ENCODE measurements at places on chromosomes 2 and 18.
A peak's percentile ranks its signal among the peaks of the same experiment; 100 is the strongest.

GRCh38 chr2:111100087-111100764, 20.5 kb upstream of the BCL2L11 start:
- no peak for DNase-seq

DNA sequence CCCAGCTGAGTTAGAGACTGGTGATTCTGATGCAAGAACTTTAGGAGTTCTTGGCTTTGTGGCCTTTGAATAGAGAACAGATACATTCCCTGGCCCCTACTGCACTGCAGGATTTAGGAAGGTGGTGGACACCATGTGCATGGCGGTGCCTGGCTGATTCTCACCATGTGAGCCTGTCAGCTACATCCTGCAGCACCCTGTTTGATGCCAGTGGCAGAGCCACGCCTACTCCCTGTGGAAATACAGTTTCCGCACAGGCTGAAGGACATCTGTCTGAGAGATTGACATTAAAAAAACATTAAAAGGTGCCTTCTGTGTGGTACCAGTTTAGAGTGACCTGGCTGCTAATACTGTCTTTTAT, 50.0 kb downstream of the KCNE4 start:
- no peak for DNase-seq

DNA sequence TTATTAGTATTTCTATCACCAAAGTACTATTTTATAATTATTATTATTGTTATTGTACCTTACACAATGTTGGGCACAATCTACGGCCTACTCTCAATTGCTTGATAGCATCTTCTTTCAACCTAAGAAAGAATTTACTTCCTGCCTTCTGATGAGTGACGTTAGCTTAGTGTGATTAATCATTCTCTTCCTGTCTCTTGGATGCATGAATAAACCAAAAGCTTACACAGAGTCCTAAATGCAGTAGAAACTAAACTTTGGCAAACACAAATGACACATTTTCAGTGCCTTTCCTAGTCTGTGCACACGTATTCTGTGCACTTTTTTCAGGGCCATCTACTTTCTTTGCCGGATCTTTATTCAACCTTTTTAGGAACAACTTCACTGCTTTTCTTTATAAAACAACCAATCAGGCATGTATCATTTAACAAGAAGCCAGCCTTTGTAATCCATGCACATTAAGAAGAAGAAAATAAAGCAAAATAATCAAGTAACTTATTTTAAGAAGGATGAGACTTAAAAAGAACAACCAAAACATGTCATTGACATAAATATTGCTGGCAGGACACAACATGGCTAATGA, 19.1 kb downstream of the TRAK2 start:
- DNase-seq, result peak; percentile 74

DNA sequence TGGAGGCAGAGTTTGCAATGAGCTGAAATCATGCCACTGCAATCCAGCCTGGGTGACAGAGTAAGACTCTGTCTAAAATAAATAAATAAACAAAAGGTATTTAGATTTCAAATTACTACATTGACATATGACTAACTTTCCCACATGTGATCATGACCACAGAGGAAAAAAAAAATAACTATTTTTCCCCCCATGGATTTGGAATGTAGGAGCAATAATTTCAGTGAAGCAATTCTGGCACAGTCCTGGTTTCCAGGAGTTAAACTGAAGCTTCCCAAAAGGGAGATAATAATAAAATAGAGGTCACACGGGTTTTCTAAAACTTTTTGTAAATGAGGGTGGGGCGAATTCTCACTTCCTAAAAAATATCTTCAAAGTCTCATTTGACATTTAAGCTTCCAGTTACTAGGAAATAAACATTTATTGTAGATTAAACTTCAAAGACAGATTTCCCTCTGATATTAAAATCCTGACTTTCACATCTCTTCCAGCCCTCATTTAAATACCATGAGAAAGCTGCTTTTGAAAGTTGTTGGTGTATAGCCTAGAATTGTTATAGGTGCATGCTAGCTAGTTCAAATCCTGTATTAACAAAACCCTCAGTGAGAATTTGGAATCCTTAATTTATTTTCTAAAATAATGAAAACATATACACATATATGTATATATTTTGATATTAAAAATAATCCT, 20.7 kb downstream of the SLC19A3 start:
- no peak for DNase-seq

- peak; percentile 23 for DNase-seq
Measured at GRCh38 chr2:164560181-164560792, 61.0 kb downstream of the GRB14 start.

- no peak for DNase-seq
Measured at GRCh38 chr18:33835419-33835818, 257.4 kb downstream of the ASXL3 start.

- DNase-seq, result no peak
Measured at GRCh38 chr2:10900216-10901109, 11.3 kb upstream of the KCNF1 start.

DNA sequence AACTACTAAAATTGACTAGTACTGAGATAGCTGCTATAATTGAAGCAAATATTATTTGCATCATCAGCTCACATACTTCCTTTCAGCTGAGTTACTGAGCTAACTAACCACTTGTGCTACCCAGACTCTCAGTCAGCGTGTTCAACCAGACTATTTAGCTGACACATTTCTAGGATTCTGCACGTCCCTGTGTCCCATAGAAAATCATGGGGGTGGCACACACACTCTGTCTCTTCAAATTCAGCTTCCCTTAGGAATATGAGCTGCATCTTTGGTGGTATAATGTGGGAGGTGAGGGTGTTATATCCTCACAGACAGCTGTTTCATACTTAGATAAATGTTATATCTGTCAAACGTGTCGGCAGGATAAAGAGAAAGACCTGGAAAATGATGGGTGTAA, 424.0 kb downstream of the CDH2 start:
- no peak for DNase-seq

GRCh38 chr2:230085201-230085600, 16.5 kb upstream of the SLC16A14 start:
- DNase-seq, result no peak

DNA sequence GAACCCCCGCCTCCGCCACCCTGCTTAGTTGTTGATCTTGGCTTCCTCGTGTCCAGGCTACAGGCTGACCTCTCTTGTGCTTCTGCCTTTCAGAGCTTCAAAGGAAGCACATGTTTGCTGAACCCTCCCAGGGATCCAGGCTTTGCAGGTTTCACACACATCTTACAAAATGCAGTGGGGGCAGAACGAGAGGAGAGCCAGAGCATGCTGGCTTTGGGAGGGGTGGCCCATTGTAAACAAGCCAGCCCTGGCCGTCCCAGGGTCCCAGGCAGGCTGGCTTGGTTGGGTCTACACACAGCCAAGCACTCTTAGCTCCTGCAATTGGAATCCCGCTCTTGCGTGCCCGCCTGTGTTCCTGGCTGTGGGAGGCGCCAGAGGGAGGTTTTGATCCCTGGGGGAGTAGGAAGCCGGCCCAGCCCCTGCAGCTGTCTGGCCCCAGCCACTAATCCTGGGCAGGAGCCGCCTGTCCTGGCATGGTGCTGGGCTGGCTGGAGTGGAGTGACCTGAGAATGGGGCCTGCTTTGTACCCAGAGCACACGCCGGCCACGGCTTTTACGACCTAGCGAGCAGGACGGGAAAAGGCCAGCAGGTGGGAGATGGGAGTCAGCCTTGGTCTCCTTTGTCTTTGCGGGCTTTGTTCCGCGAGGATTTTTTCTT, 53.9 kb downstream of the SH3BP4 start:
- no peak for DNase-seq

GRCh38 chr2:157627594-157628476, 829 bp downstream of the ACVR1C start:
- DNase-seq, result peak; percentile 46

DNA sequence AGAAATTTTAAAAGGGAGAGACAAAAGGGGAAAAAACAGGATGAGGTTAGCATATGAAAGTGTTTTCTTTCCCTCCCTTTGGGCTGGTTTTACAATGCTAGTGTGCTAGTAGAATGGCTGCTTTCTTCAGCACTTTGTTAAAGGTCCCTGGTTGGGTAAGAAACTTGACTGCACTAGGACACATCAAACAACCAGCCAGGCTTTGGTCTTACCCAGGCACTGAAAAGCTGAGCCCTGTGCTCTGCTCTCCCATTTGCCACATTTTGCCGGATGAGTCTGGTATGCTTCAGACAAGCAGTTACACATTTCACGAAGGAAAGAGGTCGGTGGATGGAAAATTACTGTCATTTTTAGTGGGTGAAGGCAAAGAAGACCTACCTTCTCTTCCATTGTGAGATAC, 242.0 kb downstream of the DPP10 start:
- DNase-seq, result no peak

DNA sequence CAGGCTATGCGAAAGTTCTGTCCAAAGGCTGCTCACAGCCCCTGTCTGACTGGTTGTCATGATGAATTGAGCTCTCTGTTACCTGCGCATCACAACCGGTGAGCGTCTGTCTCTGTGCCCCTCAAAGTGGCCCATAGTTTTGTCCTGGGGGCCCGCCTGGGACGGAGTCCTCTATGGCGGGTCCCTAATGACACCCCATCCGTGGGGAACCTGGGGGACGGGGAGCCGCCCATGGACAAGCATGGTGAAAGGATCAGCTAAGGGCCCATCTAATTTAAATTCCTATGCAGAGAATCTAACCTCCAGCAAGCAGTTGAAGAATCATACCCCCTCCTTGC, 473 bp downstream of the ELMOD3 start:
- no peak for DNase-seq

DNA sequence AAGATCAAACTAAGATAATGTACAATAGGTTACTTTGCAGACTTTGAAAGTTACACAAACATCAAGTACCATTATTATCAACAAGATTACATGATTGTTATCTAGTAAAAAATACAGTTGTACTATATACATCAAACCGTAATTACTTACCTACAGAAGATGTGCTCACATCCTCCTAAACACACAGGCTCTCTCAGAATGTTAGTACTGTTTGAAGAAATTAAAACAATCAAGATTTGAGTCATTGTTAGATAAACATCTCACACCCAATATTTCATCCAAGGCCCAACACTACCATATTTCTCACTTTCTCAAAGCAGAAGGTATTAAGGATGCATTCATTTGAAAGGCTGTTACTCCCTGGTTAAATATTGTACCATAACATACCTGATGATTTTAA, 12.6 kb downstream of the BARD1 start:
- DNase-seq, result no peak

- DNase-seq, result no peak
Measured at GRCh38 chr2:23628926-23629771, 244.2 kb downstream of the KLHL29 start.

DNA sequence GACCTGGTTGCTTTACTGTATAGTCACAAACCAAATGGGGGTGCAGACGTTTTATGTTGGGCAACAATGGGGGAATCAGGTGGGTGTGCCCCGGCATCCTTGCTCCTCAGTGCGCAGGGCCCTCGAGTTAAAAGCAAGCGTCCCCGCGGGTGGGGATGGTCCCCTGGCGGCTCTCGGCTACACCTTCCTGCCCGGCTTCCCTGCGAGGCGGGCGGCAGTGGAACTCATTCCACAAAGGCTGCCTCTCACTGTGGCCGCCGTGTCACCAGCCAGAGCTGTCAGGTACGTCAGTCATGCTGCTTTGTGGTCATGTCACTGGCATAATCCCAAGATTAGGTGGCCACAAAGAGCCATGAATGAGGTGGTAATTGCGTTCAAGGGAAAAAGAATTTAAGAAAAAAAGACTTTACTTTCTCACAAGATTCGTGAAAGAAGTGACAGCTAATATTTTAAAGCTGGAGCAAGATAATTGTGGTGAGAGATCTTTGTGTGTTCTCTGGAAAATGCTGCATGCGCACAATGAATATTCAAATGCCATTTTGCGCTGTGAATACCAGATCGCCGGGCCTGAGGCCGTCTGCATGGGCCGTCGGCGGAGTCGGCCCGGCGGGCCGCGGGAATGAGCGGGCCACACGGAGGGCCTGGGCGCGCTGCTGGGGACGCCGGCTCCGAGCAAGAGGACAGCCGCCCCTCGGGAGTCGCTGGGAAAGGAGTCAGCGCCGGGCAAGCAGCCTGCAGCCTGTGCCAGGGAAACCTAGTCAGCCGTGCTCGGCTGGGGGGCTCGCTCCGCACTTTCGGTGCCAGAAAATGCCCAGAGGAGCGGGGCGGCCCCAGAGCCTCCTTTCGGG, 82.3 kb upstream of the LDLRAD4 start:
- peak; percentile 11 for DNase-seq

- DNase-seq, result no peak
Measured at GRCh38 chr2:189502714-189503113, 61.4 kb downstream of the WDR75 start.

GRCh38 chr2:118881490-118882129, 34.2 kb upstream of the EN1 start:
- DNase-seq, result peak; percentile 21

- DNase-seq, result no peak
Measured at GRCh38 chr2:230583581-230583980, 129.1 kb upstream of the CAB39 start.

DNA sequence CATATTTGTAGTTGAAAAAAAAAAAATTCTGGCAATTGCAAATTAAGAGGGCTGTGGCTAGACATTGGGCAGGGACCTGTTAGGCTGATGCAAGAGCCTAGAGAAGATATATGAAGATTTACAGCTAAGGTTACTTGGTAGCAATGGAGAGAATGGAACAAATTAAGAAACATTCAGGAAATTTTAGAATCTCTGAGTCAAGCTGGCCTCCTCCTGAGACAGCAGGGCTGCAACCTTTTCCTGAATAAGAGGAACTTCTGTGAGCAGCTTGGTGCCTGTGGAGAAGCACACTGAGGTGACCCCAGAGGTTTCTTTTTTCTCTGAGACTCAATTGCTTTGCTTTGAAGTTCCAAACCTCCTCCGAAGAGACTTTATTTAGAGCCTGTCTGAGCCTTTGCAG, 118.6 kb upstream of the LRATD1 start:
- peak; percentile 69 for DNase-seq

DNA sequence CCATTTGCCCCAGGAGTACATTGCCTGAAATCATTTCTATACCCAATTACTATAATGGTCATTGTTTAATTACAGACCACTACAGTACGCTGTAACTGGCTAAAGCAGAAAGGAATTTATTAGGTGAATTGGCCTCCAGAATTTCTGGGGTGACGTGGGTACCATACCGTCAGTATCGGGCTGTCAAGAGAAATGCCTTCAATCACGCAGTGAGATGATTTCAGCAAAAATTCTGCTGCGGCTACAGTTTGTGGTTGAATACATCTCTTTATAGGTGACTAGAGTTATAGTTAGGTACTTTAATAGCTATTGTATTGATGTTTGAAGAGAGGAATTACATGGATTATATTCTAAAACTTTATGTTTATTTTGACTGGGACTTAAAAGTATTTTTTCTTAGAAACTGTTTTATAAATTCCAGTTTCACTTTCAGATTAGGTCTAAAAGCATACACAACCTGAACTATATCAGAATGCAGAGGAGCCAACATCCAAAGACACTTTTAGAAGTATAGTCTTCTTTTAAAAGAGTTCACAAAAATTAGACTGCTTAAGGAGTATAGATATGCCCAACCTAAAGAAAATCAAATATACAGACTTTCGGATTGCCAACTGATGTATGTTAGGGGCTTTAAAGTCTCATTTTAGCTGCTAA, 128.4 kb downstream of the TTC27 start:
- no peak for DNase-seq

GRCh38 chr2:119641562-119642258, 37.3 kb upstream of the TMEM177 start:
- peak; percentile 66 for DNase-seq

GRCh38 chr18:23032030-23032582, 99.0 kb downstream of the RBBP8 start:
- peak; percentile 89 for DNase-seq
